Caudate nucleus (tissue), 63 donors: ENCODE measurements at places on chromosomes 4 and X.

DNA sequence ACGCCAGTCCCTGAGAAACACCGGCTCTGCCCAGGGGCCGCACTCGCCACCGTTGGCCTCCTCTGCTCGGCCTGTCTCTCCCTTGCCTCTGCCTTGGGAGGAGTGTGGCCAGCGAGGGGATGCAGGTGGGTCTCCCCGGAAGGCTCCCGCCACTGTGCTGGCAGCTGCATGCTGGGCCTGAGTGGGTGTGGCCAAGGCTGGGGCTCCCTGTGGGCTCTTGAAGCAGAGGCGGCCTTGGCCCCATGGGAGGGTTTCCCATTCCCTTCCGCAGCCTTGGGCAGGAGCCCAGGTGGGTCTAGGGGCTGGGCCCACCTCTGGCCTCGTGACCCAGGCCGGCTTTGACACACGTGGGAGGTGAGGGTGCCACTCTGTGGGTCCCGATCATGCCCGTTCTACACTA is 19.1 kb downstream of the FGFRL1 start:
- no peak for DNase-seq

DNA sequence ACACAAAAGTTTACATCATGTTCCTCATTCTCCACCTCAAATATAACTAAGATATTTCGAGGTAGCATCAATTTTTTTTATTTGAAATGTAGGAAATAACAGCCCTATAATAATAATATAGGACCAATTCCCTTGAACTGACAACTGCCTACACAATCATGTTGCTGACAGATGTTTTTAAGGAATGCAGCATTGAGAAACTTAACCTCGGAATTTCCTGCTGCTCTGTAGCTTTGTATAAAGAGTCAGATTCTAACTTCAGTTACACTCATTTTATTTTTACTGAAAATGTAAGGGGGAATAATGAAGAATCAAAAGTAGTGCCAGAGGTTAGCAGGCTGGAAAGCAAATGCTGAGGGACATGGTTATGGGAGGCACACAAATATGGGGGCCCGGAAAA is 235.8 kb downstream of the RBMX2 start:
- DNase-seq = no peak

DNA sequence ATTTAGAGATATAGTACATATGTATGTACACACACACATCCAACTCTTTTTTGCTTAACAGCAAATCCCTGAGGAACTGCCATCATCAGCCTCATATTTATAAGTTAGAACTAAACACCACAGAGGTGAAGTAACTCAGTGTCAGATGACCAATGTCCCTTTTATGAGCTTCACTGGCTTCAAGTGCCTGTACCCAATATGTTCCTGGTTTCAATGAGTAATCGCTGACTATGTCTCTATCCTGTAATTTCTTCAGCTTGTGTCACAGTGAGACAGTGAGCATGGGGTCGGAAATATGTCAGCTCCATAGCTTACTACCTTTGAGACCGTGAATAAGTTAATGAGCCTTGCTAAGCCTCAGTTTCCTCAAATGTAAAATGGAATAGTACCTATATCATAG is 136.2 kb upstream of the RASGEF1B start:
- DNase-seq = no peak

- no peak for DNase-seq
Measured at GRCh38 chrX:48090123-48090522, 18.7 kb upstream of the ZNF630 start.

DNA sequence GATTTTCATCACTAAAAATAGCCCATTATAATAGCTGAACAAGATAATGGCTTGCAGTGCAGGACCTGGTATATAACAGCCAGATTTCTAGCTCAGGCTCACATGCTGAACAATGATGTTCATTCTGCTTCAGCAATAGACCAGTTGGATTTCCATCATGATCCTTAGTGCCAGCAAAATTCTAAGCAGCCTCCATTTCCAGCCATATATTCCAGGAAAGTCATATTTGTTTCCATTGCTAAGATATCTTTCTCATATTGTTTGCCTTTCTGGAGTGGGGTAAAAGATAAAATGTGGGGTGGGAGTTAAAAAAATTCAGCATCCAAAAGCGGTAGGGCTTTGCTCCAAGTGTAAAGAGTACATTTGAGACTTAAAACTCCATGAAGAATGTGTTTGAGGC is 2344.1 kb downstream of the PCDH7 start:
- no peak for DNase-seq

DNA sequence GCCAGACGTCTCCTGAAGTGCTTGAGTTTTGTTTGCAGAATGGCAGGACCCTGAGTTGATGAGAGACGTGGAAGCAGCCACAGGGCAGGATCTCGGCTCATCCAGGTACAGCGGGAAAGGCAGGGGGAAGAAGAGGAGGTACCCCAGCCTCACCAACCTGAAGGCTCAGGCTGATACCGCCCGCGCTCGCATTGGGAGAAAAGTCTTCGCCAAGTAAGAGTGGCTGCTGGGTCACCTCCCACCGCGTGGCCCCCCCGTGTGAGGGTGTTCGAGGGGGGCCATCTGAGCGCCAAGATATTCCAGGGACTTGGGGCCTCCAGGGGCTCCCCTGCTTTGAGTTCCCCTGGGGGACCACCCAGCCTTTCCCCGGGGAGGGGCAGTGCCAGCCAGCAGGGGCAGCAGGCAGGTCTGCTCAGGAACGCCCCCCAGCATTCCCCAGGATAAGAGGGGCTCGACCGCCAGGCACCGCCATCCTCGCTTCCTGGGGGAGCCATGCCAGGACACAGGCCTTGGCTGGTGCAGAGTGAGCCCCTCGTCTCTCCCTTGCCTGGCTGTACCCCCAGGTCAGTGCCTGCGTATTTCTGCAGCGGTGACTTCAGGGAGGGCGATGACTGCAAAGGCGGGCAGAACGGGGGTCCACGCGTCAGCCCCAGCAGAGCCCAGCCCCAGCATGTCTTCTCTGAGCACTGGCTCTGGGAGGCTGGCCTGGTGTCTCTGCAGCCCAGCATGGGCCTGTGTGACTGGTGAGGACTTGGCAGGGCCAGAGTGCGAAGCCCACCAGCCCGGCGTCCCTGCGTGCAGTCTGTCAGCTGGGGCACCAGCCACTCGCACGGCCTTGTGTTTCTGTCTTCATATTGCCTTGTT is 22.3 kb downstream of the NKX1-1 start:
- no peak for DNase-seq

- DNase-seq = no peak
Measured at GRCh38 chrX:145552643-145553042, 265.0 kb upstream of the SLITRK2 start.

DNA sequence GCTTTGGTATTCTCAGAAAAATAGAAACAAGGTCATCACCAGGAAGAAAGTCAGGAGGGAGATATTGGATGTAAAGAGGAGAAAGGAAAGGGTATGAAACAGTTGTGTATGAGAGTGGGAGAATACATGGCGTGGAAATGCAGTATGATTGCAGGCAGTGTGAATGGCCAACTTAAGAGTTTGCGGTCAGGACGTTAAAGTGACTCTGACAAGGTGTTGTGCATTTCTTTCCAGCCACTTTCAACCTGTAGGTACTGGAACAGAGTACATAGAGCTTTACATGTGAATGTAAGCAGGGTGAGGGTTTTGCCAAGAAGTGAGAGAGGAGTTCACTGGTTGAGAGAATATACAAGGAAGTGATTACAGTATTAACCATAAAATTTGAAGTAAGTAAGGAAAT is 15.7 kb downstream of the ATP10D start:
- no peak for DNase-seq

GRCh38 chr4:146521541-146522097 is at the start of gene SLC10A7:
TSS of gene SLC10A7 (minus strand) at chr4:146521940. CDS start at chr4:146521717, 223 bp downstream.
- DNase-seq = peak; percentile 68

DNA sequence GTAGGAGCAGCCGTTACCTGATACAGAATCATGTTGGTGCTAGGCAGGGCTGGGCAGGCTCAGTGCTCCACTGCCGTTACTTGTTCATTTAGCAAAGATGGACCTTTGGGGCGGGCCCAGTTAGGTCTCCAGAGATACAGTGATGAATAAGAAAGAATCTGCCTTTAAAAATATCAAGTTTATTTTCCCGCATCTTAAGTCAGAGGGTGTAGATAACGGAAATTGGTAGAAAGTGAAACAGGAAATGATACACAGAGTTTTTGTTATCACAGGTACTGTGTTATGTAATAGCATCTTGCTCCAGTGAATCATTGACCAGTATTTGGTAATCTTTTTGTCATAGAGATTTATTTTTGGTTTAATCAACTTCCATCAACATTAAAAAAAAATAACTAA is 5.5 kb downstream of the TMEM131L start:
- no peak for DNase-seq

DNA sequence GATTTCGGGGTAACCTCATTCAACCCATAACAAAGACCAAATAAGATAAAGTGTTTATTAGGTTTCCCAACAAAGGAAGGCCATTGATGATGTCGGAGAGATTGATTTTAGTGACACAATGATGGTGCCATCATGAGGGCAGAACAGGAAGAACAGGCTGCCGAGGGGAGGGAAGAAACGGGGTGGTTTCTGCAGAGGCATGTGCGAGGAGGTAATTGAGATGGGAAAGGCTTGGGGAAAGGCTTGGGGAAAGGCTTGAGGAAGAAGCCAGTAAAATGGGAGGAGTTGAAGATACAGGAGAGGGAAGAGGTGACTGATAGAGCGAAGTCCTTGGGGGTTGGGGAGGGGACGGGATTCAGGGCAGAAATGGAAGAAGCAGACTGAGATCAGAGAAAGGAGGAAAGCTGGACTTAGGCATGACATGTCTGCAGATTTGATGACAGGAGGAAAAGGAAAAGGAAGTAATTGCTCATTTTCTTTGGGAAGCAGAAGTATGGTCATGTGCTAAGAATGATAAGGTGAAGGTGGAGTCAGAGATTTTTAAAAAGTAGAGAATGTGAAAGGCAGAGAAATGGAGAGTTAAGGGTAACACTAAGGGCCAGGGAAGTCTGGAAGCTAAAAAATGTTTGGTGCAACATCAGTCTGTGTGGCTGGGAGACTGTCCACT is 6.0 kb downstream of the HPSE start:
- DNase-seq = no peak

GRCh38 chrX:115525486-115525885 is 35.5 kb upstream of the PLS3 start:
- no peak for DNase-seq

DNA sequence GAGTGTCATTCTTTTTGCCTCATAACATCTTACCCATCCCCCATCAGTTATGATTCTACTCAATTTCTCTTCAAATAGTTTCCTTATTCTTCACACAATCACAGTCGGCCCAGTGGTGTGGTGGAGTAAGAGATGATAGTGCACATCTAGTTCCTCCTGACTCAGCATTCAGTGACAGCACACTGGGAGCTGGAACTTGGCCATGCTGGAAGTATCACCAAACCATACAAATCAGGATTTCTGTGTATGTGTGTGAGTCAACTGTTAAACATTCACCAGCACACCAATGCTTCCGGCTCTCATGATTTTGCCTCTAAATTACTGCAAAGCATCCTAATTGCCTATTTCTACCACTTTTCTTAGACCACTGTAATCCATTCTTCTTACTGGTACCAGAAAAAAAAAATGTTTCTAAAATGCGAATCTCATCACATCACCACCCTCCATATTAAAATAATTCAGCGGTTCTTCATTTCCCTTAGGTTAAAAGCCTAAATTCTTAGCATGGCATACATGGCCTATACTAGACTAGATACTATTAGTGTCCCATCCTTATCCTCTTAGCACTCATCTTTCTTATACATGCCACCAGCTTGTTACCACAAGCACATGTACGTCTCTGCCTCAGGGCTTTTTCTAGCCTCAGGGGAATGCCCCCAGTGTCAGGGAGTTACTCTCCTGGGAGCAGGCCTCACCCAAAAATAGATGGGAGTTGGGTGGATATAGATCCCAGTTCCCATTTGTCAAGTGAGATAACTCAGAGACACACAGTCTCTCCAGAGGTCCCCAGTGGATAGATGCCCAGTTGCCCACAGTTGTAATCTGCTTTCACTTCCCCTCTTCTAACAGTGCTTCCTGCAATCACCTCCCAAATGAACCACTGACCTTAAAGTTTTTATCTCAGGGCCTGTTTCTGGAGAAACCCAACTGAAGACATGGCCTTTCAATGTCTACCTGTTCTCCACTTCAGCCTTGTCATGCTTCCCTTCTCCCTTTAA is 49.2 kb upstream of the DDX53 start:
- no peak for DNase-seq

DNA sequence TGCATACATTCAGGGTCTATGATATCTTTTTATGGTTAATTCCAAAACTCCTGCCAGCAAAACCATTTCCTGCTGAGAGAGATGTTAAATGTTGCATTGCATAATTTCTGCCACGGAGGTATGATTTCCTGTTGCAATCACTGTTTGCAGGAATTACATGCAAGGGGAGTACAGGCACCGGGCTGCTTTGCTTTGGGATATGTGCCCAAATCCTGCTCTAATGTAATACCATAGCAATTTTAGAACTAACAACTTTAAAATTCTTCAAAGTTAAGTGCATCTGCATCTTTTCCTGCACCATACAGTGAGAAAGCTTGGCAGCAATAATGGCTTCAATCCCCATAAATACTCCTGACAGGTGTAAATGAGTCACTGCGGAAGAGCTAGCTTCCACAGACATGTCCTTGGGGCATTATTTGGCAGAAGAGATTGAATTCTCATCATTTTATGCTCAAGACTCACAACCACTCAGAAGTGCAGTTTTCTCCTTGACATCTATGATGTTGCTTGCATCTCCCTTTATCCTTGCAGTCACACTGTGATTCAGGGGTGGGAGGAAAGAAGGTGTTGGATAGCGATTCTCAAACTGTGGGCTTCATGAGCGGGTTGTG is 29.6 kb downstream of the TRIM2 start:
- peak; percentile 59 for DNase-seq

DNA sequence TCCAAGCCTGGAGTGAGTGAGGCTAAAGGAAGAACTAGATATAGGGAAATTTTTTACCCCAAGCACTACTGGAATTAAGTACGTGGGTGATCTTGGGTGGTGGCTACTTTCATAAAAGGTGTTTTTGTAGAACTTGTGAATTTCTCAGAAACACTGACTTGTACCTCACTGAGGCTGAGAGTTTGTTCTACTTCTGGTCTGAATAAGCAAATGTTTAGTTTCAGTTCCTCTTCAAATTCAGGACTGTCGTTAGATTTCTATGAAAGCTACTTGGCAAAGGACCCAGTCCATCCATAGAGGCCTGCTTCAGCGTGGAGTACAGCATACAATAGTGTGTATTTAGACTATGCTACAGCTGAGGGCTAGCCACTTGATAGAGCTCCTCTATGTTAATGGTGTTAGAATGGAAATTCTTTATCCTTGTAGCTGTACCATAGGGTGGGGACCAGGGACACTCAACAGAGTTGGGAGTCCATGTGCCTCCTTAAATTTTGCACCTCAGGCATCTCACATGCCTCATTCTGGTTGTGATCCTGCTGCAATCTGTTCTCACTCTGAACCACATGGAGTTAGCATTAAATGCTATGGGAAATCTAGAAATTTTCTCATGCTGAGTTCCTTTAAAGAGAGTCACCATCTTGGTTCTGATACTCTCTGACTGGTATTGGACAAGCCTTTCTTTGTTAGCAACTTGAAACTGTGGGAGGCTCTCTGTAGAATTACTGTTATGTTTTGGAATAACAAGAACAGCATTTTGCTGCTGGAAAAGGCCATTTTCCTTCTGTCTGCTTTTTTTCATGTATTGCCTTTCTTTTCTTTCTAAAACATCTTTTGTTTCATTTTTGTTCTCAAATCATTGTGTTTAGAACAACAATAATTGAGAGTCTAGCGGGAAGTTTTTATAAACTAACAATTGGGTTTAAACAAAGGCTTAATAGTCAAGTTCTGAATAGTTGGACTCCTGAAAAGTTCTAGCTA is 86.8 kb downstream of the PDGFRA start:
- no peak for DNase-seq

GRCh38 chrX:72312311-72312940 is 6.7 kb upstream of the CITED1 start:
- no peak for DNase-seq

- no peak for DNase-seq
Measured at GRCh38 chrX:117919755-117920154, 196.9 kb downstream of the KLHL13 start.

- DNase-seq = no peak
Measured at GRCh38 chr4:1778642-1779392, 14.3 kb upstream of the FGFR3 start.
